ENCODE measurements at places on chromosomes 16 and 17.
A peak's percentile ranks its signal among the peaks of the same experiment; 100 is the strongest.

GRCh38 chr17:82876602-82877379 lies 37.0 kb upstream of the ZNF750 start:
- peak; percentile 73 for DNase-seq

- DNase-seq, result peak; percentile 71
These were observed 8.8 kb downstream of the FAM171A2 start for GRCh38 chr17:44354582-44355561.

DNA sequence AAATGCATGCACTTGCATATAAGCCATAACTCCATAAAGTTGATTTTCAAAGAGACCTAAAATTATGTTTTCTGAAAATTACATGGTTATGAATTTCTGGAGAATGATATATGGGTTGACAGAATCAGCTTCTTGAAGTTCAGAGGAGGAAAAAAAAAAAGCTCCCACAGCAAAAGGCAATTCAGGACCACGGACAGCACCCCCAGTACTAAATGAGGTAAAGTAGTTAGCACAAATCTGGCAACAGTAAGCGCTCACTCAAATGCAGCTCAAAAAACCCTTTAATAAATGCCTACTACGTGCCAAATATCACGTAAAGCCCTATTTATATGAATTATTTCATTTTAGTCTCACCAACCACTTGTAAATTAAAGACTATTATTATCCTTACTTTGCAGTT lies 135.2 kb downstream of the SHISA9 start:
- DNase-seq, result peak; percentile 78

- no peak for DNase-seq
These were observed 25.4 kb upstream of the TOB1 start for GRCh38 chr17:50891577-50891989.

GRCh38 chr17:48754500-48755261 lies 26.1 kb upstream of the HOXB13 start:
- DNase-seq, result no peak

- no peak for DNase-seq
These were observed 34.2 kb upstream of the PLCG2 start for GRCh38 chr16:81744911-81745310.

- DNase-seq, result peak; percentile 80
These were observed 21.8 kb downstream of the ACSM1 start for GRCh38 chr16:20675488-20676267.

DNA sequence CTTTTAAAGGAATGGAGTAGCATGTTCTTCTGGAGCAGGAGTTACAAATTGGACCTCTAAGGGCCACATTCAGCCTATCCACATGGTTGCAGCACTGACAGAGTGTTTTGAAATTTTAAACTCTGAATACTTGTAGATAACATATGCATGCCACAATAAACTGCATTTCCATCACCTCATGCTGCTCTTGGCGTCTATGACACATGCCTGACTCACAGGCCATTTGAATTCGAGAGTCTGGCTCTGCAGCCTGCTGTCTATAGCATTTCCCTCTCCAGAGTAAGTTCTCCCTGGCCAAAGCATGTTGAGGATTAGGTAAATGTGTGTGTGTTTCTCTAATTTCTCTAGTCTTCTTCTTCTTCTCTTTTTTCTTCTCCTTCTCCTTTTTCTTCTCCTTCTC lies 28.7 kb upstream of the MYOCD start:
- no peak for DNase-seq

DNA sequence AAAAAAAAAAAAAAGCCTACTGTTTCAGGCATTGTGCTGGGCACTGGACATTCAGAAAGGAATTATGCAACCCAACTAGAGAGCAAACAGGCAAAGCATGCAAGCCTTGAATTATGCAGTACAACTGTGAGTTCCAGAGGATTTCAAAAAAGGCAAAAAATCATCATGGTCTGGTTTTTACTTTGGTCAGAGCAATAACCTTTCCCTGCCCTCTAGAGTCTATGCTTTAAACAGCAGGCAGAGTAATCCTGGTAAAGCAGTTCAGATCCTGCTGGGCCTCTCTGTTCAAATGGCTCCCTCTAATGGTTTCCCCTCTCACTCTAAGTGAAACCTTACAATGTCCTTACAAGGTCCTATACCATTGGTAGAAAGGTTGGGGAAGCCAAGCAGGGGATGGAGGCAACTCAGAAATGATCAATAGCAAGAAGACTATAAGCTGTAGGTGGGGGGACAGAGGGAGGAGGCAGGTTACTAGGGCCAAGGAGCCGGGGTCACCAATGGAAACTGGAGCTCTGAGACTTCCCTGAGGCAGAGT lies 4.6 kb upstream of the TAF15 start:
- DNase-seq, result peak; percentile 97

GRCh38 chr17:37100231-37100630 lies 151.5 kb downstream of the AATF start:
- no peak for DNase-seq

- no peak for DNase-seq
These were observed 65.1 kb downstream of the SDR42E1 start for GRCh38 chr16:81946206-81946605.

GRCh38 chr17:60562421-60562820 lies 36.4 kb upstream of the APPBP2 start:
- DNase-seq, result no peak

GRCh38 chr17:13025258-13025627 lies 7.4 kb upstream of the ELAC2 start:
- DNase-seq, result no peak

DNA sequence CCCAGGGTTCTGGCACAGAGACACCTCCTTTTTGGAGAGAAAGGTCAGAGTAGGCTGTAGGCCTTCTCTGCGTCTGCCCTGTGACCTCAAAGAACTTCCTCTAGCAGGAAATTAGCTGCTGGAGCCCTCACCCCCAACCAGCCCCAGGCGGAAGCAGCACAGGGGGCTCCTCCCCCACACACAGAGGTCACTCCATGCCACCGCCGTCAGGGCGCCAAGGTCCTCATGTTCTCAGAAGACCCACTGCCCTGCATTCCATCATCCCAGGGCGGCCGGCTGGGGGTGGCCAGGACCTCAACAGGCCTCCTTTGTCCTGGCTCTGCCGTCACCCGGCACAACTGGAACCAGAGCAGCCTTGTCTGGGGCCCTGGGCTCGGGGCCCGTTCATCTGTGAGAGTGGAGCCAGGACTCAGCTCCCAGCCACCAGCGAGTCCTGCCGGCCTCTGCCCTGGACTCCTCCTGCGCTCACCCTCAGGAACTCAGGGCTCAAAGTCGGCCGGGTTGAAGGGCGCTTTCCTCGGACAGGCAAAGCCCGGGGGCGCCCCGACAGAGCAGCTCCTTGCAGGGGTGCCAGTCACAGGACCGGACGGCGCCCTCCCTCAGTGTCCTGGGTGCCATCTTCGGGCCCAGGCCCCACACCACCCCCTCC lies 1.2 kb downstream of the TMC6 start:
- DNase-seq, result peak; percentile 92

GRCh38 chr17:59512844-59513385 lies 52.5 kb upstream of the DHX40 start:
- DNase-seq, result no peak

GRCh38 chr17:76268015-76268749 lies 3.0 kb downstream of the UBALD2 start:
- DNase-seq, result peak; percentile 88

DNA sequence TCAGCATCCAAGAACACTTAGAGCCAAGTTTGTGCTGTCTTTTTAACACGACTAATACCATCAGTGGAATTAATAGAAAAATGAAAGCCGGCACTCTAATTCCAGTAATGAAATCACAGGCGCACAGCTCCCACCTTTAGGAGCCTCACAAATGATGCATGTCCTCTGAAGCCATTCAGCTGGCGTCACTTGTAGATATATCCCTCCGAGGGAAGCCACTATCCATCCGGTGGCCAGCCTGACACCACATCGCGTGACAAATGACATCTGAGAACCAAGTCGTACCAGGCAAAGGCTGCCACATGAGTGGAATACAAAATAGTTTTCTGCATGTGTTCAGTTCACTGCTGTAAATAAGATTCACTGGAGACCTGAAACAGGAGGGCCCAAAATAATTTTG lies 205.6 kb downstream of the GRIN2A start:
- DNase-seq, result no peak

GRCh38 chr17:54844233-54844632 lies 56.4 kb upstream of the TOM1L1 start:
- DNase-seq, result no peak

DNA sequence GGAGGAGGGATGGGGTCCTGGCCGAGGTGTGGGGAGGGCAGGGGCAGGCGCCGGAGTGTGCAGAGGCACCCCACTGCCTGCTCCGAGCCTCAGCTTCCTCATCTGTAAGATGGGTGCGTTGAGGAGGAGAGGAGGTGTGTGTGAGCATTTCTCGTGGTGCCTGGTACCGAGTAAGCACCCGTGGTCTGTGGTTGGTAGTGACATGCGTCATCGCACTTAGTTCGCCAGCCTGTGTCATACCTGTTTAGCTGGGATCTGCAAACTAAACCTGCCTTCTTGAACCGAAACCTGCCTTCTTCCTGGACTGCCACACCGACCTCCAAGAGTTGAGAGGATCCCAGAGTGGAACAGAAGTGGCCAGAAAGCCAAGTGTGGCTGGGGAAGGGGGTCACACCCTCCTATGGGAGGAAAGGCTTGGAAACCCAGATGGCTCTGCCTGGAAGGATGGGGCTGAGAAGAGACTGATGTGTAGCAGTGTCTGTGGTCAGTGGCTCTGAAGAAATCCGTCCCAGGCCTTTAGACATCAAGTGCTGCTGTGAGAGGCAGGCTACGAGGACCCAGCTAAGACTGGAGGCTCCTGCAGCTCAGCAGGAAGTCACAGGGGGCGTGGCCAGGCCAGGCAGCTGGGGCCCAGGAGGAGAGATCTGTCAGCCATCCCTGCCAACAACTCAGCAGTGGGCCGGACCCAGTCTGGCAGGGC lies 162.6 kb upstream of the PLCG2 start:
- DNase-seq, result peak; percentile 81

DNA sequence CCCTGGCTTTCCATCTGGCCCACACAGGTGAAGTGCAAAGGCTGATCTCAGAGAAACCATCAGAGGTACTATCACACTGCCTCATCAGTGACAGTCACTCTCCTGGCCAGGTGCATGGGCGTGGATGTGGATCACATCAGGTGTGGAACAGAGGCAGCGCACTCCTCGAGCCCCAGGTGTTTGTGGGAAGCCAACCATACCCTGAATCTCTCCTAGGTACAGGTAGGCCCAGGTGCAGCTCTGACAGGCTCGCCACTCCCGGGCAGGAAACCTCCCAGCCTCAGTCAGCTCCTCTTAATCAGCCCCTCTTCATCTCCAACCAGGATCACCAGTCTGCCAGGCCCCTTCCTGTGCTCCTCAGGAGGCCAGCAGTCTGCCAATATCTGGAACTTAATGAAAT lies 31.7 kb downstream of the TLE7 start:
- no peak for DNase-seq

DNA sequence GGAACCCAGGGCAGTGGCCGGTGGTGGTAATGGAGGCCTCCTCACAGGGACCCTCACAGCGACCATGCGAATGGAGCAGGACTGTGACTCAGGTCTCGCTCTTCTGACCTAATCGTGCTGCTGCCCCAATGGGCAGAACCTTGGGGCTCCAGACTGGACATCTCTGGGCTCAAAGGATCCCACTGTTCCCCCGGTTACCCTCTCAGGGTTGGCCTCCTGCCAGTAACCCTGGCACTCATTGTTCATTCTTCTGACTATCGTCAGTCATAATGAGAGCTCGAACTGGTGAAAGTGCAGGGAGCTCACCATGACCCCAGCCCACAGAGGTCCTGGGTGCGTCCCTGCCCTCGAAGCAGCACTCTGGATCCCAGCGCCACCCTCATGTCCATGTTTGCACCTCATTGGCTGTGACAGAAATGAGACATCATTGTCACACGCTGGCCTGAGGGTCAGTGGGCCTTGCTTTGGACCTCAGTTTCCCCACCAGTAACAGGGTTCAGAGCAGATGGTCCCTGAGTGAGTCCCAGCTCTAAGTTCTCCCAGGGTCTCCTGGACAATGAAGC lies 4.0 kb upstream of the NPRL3 start:
- DNase-seq, result no peak

DNA sequence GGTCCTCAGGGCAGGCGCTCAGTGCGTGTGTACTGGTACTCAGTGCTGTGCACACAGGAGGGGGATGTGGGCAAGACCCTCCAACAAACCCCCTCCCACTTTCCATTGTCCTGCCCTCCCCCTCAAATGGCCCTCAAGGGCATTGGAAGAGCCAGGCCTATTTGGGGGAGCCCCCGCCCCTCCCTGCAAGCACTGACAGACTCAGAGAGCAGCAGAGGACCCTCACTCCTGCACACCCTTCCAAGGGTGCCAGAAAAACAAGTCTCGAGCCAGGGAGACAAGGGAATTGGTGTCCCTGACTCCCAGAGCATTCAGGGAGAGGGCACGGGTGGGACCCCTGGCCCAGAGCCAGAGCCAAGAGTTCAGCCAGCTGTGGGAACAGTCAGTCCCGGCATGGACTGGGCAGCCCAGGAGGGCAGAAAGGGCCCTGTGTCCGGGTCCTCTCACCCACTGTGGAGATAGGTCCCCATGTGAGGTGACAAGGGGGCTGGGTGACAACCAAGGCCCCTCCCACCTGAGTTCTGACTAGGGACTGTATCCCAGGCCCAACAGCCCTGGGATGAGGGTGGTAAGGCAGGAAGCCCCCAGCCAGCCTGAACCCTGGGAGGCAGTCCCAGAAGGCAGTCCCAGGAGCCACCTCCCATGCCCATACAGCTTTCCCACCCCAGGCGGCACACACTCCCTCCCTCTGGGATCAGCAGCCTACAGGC lies 12.1 kb upstream of the KRTAP17-1 start:
- no peak for DNase-seq

DNA sequence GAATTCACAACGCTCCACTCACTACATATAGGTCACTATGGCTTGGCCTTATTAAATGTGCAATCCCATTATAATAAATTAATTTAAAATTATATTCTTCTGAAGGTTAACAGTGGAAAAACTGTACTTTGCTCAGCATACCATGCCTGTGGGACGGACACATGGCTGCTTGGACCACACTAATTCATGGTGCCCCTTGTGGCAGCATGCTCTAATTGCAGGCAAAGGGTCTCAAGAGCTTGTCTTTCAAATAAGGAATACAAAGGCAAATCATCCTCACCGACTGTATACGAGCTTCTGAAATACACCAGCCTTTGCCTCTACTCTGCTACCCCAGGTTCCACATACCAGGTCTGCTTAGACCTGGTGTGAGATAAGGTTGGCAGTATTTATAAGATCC lies 11.7 kb downstream of the SMPD3 start:
- peak; percentile 54 for DNase-seq

- DNase-seq, result no peak
These were observed 7.6 kb downstream of the LMF1 start for GRCh38 chr16:962901-963814.

GRCh38 chr17:16155536-16155935 lies 59.8 kb downstream of the NCOR1 start:
- DNase-seq, result peak; percentile 82

GRCh38 chr17:17416400-17417360 lies 60.1 kb upstream of the MED9 start:
- peak; percentile 85 for DNase-seq

GRCh38 chr17:45702666-45703266 lies 81.4 kb upstream of the CRHR1 start:
- DNase-seq, result no peak

DNA sequence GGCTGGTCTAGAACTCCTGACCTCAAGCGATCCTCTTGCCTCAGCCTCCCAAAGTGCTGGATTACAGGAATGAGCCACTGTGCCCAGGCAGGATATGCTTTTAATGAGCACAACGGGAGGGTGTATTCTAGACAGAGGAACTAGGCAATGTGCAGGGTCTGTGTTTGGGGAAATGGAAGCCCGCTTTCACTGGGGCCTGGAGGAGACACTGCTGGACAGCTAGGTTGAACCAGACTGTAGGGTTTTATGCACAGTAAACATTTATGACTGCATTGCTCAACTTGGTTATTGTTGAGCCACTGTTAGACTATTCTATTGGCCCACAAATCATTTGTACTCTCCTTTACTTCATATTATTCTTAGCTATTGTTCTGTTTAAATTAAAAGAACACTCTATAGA lies 10.2 kb upstream of the SIAH1 start:
- DNase-seq, result no peak

Measured in hematopoietic multipotent progenitor cell treated with erythropoietin and hydrocortisone succinate and interleukin-3 and kit ligand, for 4 days (in vitro differentiated cells).